Hematopoietic multipotent progenitor cell treated with erythropoietin and hydrocortisone succinate and interleukin-3 and kit ligand, for 8 days (in vitro differentiated cells): ENCODE measurements at places on chromosomes 4 and X.

- DNase-seq = no peak
Observed at GRCh38 chr4:33989820-33990443, 2254.4 kb downstream of the ARAP2 start.

DNA sequence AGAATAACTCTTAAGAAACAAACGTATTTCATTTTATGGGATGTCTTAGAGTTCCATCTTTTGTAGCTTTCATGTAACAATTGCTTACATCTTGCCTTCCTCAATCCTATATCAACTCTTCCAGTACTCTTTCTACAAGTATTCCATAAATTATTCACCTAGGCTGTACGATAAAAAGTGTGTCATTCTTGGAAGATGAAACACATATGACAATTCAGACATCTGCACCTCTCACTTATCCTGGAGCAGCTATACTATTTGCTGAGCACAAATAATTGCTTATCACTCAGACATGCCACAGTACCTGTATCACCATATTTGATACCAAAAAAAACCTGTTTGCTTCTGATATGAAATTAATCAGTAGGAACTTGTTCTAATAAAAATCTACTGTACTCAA is 1.0 kb downstream of the POF1B start:
- no peak for DNase-seq

GRCh38 chr4:75714704-75715103 is 9.7 kb upstream of the USO1 start:
- no peak for DNase-seq

GRCh38 chrX:100408713-100409609 is 1.1 kb downstream of the PCDH19 start:
- DNase-seq = no peak

- no peak for DNase-seq
Observed at GRCh38 chrX:78456909-78457308, 129.5 kb upstream of the CYSLTR1 start.

DNA sequence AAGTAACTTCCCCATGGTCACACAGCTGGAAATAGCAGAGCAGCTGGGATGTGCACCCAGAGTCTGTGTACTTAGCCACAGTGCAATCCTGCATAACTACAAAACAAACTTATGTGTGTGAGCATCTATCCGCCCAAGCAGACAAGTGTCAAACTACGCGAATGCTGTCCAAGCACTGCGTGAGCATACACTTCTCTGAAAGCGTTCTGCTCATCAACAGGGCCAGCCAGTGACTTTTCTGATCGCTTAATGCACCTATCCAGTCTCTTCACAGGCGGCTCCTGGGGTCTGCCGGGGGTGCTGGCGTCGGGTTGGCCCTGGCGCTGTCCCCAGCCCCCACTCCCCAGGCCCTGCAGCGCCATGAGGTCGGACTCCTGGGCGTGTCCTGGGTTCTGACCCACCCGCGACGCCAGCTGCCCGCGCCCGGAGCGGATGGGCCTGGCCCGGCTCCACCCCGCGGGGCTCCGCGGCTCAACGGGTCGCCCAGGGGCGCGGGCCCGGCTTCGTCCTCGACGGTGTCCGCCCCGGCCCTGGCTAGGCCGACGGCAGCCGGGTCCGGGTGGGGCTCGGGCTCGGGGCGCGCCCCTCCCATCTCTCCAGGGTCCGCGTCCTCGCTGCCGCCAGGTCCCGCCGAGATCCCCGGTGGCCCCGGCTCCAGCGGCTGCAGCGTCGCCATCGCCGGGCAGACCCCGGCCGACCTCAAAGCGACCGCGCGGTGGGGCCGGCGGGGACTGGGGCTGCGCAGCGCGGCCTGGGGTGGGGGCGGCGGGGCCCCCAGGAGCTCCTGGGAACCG is 1.3 kb upstream of the ZNF141 start:
- no peak for DNase-seq

DNA sequence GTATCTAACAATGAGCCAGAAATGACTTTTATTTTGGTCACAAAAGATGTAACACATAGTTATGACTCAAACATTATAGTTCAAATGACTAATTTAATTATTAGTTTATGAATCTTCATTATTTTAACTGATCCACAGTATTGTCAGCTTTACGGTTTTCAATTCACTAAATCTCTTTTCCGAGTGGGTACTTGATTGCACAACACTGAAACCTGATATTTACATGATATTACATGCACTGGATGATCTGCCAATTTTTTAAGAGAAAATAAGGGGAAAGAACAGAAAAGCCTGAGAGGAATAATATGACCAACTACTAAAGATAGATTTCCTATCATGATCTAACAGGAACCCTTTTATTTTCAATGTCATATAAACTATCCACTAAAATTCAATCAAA is 1446.0 kb downstream of the FSTL5 start:
- no peak for DNase-seq

DNA sequence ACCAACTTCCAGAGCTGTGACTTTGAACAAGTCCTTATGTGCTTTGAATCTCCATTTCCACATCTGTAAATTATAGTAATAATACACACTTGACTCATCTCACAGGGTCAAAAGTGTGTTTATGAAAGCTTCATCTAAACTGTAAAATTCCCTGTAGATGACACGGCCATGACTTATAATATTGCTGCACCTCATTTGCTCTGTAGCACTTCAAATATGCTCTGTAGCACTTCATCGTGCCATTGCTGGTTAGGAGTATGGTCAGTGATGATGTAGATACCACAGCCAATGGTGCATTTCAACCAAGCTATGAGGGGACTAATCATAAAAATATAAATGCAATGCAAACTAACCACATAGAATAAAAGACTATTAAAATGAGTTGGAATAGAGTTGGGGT is 318.6 kb downstream of the ANK2 start:
- DNase-seq = no peak

DNA sequence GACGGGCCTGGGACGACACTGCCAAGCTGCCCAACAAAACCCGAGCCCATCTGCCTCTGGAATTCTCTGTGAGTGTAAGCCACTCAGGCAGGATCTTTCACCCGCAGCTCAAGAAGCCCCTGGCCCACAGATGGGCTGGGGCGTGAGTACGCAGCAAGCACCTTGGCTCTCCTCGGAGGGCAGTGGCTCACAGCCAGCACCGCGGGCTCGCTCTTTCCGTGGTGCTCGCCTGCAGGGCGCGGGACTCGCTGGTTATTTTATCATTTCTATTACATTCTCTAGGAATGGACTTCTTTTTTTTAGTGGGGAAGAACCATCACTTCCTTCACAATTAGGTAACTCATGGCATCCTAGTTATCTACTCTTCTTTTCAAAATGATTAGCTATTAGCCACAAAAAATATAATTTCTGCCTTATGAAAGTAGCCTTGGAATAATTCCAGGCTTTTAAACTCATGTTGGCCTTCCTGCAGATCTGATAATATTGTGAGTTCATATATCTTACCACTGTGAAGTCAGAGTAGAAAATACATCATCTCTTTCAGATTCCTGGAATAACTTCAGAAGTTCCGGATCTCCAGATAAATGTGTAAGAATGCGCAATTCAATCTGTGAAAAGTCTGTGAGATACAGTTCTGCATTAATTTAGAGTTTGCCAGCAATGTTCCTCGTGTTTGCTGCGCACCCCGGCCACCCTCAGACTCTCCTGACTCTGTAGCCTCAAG is 68.6 kb downstream of the NAT8L start:
- no peak for DNase-seq

GRCh38 chr4:105495667-105496066 is 21.8 kb upstream of the PPA2 start:
- no peak for DNase-seq

DNA sequence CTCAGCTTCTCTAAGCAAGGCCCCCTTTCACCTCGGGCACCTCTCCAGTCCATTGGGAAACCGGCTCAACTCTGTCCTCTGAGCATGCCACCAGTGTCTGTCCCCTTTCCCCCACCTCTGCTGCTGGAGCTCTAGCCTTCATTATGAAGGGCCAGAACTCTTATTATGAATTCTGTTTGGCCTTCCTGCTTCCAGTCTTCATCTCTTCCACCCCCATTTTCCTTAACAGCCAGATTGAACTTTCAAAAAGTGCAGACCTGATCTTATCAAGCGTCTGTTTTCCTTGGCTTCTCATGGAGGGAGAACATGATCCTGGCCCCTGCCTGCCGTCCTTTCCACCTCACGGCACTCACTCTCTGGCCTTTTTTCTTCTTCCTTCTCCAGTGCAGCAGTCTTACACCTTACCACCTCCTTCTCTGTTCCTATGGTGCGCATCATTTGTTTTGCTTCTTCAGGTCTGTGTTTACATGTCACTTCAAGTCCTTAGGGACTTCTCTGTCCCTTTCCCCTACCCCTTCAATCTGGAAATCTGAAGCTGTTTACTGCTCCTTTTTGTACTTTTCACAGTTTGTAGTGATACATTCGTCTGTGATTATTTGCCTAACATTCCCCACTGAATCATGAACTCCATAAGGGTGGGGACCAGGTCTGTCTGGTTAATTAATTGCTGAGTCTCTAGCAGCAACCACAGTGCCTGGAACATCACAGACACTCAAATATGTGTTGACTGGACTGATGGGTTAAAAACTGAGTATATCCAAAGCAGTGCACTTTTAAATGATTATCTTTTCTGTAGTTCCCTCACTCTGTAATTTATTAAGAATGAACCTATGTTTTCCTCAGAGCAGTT is 55.8 kb downstream of the FNIP2 start:
- no peak for DNase-seq

GRCh38 chr4:67198727-67199126 is 346.6 kb downstream of the CENPC start:
- DNase-seq = peak; percentile 9

DNA sequence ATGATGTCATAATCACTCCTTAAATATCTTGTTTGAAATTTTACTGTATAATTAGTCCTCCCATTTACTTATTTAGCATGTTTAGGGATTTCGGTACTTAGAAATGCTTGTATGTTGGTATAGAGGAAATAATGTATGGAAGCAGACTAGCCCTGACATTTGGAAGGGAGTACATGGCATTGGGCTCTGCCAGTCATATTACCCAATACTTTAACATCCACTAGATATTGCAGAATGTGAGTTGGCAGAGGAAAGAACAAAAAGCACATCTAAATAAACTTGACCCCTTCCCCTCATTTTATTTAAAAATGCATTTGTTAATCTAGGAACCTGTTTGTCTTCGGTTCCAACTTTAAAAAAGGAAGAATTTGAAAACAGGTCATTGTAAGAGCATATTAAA is 77.8 kb downstream of the RS1 start:
- DNase-seq = no peak

DNA sequence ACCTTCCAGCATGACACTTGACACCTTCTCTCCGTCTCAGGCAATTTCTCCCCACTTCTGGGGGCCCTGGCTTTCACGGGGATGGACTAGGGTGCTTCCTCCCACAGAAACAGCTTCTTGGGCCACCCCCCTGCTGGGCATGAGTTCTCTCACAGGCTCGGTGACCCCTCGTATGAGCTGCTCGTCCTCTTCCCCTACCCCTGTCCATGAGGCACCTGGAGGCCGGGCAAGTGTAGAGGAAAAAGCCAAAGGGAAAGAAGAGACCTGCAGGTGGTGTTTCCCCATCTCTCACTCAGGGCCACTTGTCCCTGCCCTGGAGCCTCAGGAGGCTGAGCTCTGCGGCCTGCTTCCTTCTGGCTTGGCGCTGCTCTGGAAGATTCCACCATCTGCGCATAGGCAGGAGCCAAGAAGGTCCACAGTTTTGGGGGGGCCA is 1.9 kb upstream of the RGS12 start:
- DNase-seq = no peak

DNA sequence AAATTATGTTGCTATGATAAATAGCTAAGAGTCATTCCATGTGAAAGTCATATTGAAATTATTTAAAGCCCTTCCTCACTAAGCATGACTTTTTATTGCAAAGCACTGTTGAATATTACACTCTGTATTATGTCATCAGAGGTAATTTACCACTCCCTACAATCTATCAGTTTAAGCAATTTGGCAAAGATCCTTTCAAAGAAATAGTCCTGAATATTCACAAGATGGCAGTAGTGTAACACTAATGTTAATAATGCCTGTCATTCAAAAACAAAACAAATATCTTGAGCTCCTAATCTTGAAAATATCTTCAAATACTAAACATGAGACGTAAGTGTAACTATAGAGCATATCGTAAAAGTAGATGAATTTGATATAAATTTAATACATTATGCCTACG is 208.6 kb upstream of the TECRL start:
- peak; percentile 2 for DNase-seq

DNA sequence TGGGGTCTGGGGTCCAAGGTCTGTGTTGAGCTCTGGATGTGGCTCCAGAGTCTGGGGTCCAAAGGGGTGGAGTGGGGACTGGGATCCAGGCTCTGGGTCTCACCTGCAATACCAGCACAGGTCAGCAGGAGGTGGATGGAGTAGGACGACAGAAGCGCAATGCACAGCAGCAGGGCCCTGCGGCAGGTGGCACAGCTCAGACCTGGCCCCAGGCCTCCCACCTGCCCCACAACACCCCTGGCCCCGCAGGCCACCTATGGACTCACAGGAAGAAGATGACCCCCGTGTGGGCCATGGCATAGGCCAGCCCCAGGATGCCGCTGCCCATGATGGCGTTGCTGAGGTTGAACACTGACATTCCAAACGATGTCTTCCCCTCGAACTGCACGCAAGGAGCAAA is 3.4 kb downstream of the SLC38A5 start:
- peak; percentile 17 for DNase-seq

GRCh38 chrX:3326681-3327080 is 19.8 kb downstream of the MXRA5 start:
- no peak for DNase-seq

- no peak for DNase-seq
Observed at GRCh38 chrX:66007851-66008250, 32.0 kb downstream of the VSIG4 start.

DNA sequence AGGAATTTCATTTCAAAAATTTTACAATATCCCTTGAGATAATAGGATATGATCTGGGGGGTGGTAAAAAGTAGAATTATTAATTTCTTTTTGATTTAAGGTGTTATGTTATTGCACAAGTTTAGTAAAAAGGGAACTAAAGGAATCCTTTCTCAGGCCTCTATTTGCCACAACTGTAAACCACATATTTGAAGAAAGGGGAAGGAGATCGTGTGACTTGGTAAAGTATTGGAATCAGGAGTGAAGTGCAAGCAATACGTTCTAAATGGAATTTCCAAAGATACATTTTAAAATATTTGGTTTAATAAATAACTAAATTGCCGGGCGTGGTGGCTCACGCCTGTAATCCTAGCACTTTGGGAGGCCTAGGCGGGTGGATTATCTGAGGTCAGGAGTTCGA is 35.3 kb upstream of the SCRG1 start:
- no peak for DNase-seq
